ENCODE measurements at places on chromosomes 4 and X.

- DNase-seq = no peak
Observed at GRCh38 chr4:73856518-73856917, 3.4 kb downstream of the PF4V1 start.

GRCh38 chrX:24982306-24982965 lies 33.3 kb downstream of the ARX start:
- no peak for DNase-seq

DNA sequence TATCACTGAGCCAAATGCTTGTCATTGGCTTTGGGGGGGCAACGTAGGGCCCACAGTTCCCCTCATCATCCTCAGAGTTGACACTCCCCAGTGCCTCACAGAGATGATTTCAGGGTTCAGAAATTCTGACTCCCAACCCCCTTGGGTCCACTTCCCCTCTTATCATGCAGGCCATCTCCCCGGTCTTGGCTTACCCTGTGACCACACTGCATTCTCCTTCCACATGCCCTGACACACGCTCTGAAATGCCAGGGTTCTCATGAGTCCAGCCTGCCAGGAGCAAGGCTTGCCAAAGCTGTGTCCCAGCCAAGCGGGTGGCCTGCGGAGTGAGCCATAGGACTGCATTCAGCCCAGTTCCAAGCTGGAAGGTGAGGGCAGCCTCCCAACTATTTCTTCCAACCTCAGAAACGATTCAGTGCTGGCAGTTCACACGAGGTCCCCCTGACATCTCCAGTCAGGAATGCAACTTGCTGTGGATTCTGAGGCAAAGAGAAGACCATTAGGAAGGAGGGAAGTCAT lies 101.2 kb downstream of the SMIM20 start:
- no peak for DNase-seq

GRCh38 chrX:15301924-15302323 lies 13.5 kb downstream of the ASB11 start:
- DNase-seq = no peak

- no peak for DNase-seq
Observed at GRCh38 chr4:122855353-122855890, 28.8 kb downstream of the FGF2 start.

DNA sequence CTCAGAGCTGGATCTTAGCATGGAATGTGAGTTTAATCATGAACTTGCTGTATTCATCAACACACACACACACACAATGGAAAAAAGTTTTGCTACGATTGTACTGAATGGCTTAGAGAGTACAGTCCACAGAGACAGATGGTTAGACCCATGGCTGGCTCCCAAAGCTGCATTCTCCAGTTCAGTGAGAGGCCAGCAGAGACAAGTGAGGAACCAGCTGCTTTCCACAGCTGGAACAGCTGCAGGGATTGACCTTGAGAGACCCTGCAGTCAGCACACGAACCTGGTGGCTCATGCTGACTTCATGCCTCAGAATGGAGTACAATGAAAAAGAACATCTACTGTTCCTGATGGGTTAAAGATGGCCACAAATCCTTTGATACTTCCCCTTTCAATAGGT lies 94.5 kb downstream of the DHX15 start:
- DNase-seq = no peak

DNA sequence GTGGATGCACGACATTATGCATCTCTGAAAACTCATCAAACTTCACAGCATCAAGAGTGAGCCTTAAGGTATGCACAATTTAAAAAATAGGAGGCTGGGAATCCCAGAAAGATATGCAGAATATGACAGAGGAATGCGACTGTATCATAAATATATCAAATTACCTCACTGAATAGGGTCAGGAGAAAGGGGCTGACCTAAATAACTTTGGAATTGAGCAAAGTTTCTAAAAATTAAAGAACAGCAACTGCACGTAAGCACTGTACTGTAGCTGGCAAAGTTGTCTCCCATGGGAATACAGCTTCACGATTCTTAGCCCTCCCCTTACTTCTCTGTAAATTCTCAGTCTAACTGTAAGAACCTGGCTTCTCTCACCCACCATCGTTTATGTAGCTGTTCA lies 397.4 kb upstream of the ZFP42 start:
- no peak for DNase-seq

DNA sequence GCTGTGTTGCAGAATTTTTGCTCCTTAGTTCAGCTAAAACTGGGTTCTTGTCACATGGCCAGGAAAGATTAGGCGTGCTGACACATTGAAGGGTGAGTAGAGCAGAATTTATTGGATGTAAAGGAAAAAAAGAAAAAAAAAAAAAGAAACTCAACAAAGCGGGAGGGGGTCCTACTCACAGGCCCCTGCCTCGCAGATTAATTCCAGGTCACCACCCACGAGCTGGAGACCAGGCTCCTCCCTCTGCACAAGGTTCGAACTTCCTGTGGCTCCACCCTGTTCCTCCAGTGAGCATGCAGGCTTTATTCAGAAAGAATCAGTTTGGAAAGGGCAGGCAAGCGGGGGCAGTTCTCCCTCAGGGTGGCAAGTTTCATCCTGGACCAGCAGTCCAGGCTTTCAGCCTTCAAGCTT lies 17.1 kb downstream of the MGST2 start:
- no peak for DNase-seq

Data from GDM1 (cell line).